ENCODE measurements at places on chromosomes 5 and 9.

DNA sequence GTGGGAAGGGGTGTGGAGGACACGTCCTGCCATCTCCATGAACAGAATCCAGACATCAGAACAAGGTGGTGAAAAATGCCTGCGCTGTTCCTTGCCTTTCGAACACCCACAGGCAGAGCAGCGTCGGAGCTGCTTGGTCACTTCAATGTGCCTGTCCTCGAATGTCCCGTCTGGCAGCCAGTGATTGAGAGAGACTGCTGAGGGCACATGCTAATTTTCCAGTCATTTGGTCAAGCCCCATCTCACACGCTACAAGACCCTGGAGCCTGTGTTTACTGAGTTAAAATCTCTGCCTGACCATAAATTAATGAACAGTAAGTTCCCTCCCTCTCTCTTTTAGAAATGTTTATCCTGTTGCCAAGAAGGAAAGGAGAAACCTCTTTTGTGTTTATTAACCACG is 149.3 kb downstream of the NTRK2 start:
- no peak for DNase-seq

DNA sequence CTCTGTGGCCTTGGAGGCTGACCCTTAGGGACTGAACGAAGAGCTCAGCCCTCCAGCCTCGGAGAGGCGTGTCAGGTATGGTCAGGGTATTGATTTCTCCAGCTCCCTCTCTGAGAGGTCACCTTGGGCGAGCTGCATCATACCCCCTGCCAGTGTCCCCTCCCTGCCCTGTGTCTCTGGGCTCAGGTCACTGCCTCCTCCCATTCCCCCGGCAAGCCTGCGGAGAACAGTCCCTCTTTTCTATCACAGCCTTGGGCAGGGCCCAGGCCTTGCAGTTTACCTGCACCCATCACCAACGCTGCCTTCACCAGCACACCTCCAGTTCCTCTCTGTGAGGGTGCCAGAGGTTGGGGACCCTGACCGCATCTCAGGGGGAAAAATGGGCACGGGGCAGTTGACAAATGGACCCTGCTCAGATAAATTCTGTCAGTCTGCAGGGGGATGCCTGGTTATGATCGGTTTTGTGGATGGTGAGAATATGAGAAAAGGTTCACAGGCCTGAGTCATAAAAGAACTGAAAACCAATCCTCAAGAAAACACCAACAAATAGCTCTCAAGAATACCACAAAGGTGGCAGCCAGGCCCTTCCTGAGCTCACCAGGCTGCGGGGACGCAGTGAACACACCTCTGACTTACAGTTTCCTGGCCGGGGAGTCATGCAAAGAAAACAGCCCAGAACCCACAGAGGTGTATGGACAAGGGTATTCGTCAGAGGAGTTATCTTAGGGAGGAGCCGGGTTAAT is 24.7 kb upstream of the RXRA start:
- DNase-seq: no peak

DNA sequence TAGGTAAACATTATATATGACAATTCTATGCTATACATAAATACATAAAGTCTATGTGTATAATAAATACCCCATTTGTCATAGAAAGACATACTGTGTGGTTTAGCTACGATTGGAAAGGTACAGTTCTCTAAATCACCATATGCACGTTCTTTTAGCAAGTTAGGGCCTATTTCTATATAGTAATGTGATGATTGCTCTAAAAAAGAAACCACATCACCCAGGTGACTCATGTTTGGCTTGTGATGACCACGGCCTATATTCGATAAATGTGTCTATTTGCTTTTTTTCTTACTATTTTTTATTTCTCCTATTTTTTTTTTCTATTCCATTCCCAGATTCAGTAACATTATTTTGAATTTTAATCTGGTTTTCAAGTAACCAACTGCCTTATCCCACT is 34.7 kb downstream of the RETREG1 start:
- no peak for DNase-seq

DNA sequence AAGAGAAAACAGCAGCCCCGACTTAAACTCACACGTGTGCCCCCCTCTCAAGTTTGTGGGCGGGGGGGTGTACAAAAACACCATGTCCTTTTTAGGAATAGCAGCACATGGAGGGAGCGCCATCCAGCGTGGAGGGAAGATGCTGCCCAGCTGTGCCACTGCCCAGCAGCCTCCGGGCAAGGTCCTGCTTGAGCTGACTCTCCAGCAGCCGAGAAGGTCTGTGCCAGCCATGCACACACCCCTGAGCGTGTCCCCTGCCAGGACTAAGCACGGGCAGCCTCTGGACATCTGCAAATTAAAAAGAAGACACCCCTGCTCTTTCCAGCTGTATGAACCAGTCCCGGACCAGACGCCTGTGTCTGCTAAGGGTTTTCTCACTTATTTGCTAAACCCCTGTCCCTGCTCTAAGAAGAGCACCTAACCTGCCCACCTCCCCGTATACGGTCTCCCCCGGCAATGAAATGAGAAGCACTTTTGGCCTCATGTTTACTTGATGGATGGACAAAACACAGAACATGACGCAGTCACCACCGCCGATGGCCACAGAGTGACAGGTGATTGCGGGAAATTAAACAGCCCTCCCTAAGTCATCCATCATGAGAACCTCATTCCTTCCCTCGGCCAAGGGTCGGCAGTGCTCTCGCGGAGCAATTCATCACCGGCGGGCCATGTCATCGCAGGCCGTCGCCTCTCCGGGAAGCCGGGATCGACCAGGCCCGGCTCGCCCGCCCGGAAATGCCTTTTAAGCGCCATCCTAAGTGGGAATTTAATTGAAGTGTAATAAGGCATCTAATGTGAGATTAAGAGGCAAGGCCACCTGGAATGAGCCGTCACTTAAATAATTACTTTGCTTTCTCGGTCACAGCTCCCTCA is 96.9 kb downstream of the OLFM1 start:
- no peak for DNase-seq

- DNase-seq: no peak
Observed at GRCh38 chr5:141945511-141946051, 12.4 kb downstream of the PCDH12 start.

- no peak for DNase-seq
Observed at GRCh38 chr9:114141553-114142402, 13.6 kb upstream of the COL27A1 start.

- DNase-seq: no peak
Observed at GRCh38 chr9:78396087-78396486, 99.2 kb downstream of the PSAT1 start.

- no peak for DNase-seq
Observed at GRCh38 chr5:88058625-88059024, 210.0 kb downstream of the TMEM161B start.

DNA sequence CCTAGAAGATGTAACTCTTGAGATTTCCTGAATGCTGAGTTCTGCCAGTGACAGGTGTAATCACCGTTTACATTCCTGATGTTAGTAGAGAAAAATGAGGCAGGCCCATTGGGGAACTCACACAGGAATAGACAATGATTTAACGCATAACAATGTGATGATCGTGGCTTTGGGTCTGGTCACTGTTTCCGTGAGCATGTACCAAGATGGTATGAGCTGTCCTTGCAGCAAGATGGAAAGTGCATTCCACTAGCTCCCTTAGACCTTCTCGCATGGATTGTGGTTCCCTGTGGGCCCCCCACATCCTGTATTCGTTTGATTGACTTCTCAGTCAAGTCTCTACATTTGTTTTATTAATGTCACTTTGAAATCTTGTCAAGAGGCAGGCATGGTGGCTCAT is 124.0 kb upstream of the DAP start:
- DNase-seq: no peak

- DNase-seq: no peak
Observed at GRCh38 chr5:45225571-45226031, 416.9 kb downstream of the MRPS30 start.

GRCh38 chr5:93342563-93343061 is 238.4 kb downstream of the NR2F1-AS1 start:
- DNase-seq: no peak

DNA sequence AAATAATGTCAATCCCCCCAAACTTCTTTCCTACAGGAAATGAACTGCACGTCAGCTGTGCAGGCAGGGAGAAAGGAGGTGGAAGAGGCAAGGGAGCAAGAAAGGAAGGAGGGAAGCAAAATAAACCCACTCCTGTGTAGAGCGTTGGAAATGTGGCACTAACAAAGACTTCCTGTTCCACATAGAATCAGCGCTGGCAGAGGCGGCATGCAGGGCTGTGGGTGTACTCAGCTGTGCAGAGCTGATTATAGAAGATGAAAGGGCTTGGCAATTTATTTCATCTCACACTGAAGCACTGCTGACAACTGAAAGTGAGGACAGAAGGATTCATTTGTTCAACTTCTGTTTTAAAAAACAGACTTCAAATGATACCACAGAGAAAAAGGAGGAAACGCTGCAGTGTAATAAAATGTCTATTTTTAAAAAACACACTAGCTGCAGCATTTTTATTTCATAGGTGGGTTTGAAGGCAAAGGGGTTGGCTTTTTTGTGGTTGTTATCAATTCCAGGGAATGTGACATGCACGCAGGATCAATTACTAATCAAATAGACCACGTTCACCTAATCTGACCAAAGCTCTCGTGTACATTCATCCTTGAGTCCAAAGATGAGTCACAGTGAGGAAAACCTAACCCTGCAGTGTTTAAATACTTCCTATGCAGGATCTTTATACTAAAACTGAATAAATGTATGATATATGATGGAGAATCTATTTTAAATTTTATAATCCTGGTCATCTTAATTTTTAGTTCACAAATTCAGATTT is 583.5 kb downstream of the ZNF608 start:
- DNase-seq: no peak

DNA sequence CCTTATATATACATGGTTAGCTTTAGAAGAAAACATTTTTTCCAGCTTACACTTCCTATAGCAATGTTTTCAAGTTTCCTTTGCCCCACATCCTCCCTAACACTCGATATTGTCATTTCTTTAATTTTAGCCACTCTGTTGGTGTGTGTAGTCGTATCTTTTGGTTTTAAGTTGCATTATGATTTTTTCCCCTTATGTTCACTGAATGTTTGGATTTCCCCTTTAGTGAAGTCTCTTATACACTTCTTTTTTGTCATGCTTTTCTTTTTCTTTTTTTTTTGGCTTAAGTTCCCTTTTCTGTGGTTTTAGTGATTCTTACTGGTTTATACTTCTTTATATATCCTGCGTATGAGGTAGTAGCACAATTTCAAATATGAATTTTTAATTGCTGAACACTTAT is 58.8 kb downstream of the KDM4C start:
- no peak for DNase-seq

DNA sequence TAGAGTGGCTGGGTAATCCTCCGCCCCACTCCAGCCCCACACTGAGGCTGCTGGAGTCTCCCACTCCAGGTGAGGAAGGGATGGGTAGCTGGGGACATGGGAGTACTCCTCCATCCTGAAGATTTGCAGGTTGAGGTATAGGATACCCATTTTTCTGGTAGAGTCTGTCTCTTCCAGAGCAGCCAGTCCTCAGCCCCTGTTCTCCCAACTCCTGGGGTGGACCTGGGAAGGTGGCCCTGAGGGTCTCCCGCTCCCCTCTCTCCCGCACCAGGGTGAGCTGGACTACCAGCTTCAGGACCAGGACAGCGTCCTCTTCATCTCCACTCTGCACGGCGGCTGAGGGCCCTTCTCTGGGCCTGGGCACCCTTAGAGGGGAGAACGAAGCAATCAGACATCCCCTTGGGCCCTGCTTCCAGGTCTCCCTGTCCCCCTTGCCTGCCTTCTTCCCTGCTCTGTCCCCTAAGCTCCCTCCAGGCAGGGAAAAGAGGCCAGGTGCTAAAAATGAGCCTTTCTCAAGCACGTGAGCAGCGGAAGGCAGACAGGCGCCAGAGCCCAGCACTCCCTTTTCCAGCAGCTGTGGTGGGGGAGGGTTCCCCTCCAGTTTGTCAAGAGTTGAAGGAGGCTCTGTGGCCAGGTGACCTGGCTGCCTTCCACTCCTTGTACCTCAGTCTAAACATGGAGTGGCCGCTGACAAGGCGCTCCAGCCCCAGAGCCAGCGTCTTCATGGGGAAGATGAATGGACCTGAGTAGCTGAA is 18.4 kb downstream of the URM1 start:
- DNase-seq: no peak

GRCh38 chr9:35518225-35518821 is 28.4 kb downstream of the RUSC2 start:
- DNase-seq: no peak

- no peak for DNase-seq
Observed at GRCh38 chr5:138635265-138635664, 60.1 kb upstream of the HSPA9 start.

- no peak for DNase-seq
Observed at GRCh38 chr5:65013166-65013565, 244.4 kb downstream of the CWC27 start.

- DNase-seq: no peak
Observed at GRCh38 chr5:1685066-1685465, 114.6 kb downstream of the MRPL36 start.

DNA sequence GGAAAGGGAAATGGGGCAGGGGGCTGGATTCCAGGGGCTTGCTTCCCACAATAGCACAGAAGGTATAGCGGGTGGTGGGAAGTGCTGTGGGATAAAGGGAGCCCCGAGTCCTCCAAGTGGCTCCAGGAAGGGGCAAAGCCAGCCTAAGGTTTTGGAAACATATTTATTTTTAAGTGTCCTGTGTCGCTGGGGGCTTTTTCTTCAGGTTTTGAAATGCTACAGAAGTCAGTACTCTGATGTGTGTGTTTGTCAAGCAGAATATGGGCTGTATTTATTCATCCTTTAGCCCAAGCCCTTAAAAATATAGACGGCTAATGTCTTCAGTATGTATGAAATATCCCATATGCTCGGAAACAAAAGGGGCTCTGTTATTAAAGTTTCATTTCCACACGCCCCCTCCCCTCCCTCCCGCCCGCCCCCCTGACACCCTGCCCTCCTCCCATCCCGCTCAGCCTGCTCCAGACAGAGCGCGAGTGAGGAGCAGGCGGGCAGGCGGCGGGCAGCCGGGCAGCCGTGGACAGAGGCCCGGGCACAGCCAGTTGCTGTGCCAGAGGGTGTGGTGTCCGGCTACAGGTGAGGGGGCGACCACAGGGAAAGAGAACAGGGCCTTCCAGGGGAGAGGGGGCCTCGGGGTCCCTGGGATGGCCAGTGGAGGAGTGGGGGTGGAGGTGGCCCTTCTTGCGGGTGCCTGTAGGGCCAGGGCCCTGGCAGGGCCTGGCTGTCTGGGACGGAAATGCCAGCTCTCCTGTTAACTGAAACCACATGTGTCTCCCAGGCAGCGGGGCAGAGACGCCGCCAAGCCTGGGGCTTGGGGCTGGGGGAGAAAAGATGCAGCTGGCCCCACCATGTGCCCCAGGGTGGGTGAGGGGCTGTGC is 39.6 kb upstream of the SYNPO start:
- no peak for DNase-seq

DNA sequence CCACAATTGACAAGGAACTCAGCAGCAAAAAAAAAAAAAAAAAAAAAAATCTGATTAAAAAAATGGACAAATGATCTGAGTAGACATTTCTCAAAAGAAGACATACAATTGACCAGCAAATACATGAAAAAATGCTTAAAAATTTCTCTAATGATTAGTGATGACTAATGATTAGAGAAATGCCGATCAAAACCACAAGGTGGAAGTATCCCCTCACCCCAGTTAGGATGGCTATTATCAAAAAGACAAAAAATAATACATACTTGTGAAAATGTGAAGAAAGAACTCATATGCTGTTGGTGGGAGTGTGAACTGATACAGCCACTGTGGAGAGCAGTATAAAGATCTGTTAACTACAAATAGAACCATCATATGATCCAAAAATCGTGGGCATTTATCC is 245.3 kb downstream of the OSTF1 start:
- DNase-seq: no peak

- no peak for DNase-seq
Observed at GRCh38 chr9:128213746-128214497, 10.7 kb downstream of the DNM1 start.
